ENCODE measurements at places on chromosomes 5 and 9.

DNA sequence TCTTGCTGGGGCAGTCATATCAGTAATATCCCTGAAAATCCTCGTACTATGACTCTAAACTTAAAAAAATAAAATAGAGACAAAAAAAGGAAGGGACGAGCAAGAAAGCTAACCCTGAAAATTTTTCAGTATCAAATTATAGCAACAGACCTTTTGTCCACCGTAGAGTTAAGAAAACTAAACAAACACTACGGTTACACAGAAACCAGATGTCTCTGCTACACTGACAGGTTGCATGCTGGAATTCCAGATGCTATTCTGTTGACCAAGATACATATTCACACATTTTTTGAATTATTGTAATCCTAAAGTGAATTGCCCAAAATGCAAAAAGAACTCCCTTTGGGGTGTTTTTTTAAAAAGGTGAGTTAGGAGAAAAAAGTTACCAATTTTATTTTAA lies 66.9 kb upstream of the SELENOP start:
- no peak for DNase-seq

GRCh38 chr5:60852317-60852716 lies 8.2 kb upstream of the ELOVL7 start:
- DNase-seq: no peak

DNA sequence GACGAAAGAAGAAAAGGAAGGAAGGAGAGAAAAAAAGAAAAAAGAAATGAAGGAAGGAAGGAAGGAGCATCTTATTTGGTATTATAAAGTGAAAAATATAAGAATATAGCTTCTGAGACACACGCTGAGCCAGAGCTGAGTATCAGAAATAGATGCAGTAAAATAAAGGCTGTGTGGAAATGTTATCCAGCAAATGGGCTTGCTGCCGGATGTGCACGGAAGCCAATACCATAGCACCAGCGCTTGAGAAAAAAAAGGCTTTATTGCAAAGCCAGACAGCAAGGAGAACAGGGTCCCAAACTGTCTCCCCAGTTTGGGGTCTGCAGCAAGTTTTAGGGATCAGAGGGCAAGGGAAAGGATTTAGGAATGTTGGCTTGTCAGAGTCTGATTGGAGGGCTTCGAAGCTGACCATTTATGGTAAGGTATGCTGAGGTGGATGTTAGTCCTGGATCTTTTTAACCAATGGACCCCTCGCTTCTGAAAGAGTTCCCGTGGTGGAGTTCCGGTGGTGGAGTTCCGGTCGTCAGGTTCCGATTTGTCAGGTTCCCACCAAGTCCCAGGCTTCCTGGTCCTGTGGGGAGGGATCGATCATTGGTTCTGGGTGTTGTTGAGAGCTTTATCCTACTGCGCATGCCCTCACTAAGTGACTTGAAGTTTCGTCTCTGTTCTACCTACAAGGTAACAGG lies 70.4 kb downstream of the SFXN1 start:
- DNase-seq: no peak

DNA sequence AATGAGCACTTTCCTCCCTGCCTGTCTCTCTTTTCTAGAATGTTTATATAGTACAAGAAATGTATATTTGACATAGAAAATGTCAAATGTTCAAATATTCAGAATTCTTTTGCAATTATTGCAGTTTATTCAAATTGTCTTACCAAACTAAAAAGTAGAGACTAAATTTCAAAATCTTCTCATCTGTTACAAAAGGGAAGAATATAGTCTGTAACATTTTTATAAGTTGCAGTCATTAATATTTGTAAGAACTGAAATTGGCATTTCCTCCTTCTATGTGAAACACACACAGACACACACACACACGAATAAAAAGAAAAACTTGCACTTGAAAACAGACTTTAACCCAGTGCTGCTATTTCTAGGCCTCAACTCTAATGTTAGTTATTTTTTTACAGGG lies 56.4 kb downstream of the NR3C1 start:
- no peak for DNase-seq

- no peak for DNase-seq
Observed at GRCh38 chr9:20252778-20253177, 369.5 kb downstream of the MLLT3 start.

DNA sequence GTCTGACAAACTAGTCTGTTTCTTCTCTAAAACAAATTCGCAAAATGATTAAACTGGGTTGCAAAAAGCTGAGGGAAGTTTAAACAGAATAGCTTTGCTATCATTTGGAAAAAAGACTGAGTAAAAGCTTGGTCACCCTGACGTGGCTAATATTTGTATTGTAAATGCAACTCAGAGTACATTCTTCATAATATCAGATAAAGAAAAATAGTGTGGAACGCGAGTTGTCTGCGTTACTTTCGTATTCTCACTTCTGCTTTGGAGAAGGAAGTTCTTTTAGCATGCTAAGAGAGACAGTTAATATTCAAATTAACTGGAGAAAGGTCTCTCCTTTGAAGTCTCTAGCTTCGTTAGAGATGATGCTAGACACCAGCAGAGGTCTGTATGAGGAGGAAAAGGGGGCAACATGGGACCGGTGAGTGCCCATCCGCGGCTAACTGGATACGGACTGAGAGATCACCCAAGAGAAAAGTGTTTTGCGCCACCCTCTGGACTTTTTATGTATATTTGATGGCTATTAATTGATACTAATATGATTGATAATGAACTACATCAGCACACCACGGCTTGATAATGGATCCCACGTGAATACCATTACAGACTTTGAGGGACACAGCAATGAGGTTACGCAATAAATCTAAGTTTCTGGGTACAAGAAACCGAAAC lies 2.9 kb upstream of the CNTRL start:
- peak; percentile 2 for DNase-seq

GRCh38 chr9:124693403-124693802 lies 77.7 kb downstream of the NR6A1 start:
- DNase-seq: no peak

- DNase-seq: no peak
Observed at GRCh38 chr9:72315510-72316311, 49.3 kb downstream of the ZFAND5 start.

DNA sequence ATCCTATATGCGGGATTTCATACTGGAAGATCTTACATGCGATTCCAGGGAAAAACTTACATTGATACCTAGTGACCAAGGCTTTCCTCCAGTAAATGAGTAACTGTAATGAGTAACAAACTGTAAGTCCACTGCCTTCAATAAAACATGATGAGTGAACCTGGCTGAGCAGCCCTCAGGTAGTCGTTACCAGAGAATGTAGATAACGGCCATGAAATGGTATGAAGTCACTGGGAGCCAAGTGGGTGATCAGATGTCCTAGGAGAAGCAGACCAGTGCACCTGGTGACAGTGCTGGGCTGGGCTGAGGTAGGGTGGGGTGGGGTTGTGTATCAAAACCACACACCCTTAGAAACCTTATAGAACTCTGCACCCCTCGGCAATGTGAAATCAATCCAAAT lies 203.6 kb downstream of the ALDH1A1 start:
- no peak for DNase-seq

All from stimulated activated CD8-positive, alpha-beta memory T cell treated with anti-CD3 and anti-CD28 coated beads, Interleukin-2, amount 100 ng/mL, for 1 hour (primary cell).